ENCODE measurements at places on chromosomes 1 and 21. TPM values are rescaled to one million over a fixed set of nuclear protein-coding genes. Genes with fewer than 3 reads are reported as not detected.

DNA sequence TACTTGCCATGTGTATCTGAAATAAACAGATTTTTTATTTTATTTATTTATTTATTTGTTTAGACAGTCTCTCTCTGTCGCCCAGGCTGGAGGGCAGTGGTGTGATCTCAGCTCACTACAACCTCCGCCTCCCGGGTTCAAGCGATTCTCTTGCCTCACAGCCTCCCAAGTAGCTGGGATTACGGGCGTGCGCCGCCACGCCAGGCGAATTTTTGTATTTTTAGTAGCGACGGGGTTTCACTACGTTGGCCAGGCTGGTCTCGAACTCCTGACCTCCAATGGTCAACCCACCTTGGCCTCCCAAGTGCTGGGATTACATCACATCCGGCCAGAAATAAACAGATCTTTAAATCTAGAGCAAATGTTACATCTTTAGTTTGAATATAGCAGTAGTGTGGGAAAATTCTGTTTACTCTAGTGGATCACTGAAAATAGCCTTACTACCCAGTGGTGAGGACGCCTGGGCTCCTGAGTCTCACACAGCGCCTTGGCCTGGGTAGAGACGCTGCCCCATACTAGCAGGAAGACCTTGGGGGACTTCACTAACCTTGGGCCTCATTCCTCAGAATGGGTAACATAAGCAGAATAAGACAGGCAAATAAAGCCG is 709 bp downstream of the GART start:
- DNase-seq, result no peak

DNA sequence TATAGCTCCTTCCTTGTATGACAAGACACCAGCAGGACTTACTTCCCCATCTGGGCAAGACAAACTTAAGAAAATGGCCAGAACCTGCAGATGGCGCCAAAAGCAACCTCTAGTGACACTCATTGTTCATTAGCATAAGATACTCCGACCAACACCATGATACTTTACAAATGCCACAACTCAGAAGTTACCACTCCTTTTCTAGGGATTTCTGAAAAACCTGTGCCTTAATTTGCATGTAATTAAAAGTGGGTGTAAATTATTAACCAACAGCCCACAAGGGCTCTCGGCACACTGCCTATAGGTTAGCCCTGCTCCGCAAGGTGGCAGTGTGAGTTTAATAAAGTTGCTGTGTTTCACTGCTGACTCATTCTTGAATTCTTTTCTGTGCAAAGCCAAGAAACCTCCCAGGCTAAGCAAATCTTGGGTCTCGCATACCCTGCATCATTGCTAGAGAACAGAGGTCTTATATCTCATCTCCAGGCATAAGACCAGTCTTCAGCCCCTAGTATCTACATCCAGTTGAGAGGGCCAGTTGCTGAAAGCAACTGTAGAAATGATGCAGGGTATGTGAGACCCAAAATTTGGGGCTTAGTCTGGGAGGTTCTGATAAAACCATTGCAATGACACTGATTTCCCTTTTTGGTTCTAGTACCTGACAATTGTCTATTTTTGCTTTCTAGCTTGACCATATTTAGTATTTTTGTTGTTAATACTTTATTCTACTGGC is 86.4 kb downstream of the FAF1 start:
- no peak for DNase-seq

GRCh38 chr21:32246571-32247140 is 32.2 kb downstream of the MIS18A start:
- DNase-seq, result no peak

- DNase-seq, result no peak
Observed at GRCh38 chr1:98480271-98480670, 181.2 kb upstream of the SNX7 start.

GRCh38 chr21:44817914-44818639 is at the start of gene SUMO3:
Gene SUMO3, minus strand, starts transcription at chr21:44818062. Its CDS starts 94 bp downstream, at chr21:44817968.
- DNase-seq, result no peak

- DNase-seq, result no peak
Observed at GRCh38 chr1:179745743-179746142, 2.7 kb downstream of the FAM163A start.

Gene CCDC27
- not detected for total RNA-seq
